ENCODE measurements at places on chromosomes 11 and 22.

DNA sequence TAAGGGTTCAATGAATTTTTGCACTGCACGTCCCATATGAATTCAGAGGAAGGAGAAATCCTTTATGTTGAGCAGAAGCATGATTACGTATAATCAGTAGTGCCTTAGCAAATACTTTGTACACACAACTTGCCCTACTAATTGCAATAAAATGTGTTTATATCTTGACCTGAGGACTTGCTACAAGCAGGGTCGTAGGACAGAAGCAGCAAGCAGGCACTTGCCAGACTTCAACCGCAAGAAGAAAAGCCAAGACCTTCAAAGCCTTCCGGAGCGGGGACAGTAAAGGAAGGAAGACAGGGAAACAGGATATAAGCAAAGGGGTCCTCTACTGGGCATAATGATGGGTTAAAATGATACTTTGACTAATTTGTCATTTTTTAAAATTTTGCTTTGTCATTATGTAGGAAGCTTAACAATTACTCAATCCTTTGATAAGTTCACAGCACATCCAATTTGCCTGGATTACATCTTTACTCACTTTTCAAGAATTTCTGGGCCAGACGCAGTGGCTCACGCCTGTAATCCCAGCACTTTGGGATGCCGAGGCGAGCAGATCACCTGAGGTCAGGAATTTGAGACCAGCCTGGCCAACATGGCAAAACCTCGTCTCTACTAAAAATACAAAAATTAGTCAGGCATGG is 23.2 kb upstream of the UBASH3B start:
- DNase-seq = no peak

- no peak for DNase-seq
Measured at GRCh38 chr22:35686298-35686697, 31.4 kb upstream of the APOL5 start.

- no peak for DNase-seq
Measured at GRCh38 chr11:66292543-66293332, 1.0 kb downstream of the TMEM151A start.

DNA sequence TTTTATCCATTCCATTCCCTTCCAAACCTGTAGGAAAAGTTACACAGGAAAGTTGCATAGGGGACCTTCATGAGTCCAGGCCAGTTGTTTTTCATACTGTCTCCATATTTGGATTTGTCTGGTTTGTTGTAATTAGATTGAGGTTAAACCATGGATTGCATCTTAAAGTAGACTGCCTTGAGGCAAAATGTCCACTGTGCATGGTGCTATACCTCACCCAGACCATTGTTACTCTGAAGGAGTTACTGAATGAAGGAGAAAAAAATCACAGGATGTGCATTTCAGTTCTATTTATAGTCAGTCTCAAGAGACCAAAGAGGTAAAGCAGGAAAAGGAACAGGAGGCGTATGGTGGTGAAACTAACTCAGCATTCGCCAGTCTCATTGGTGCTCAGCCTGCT is 29.6 kb upstream of the L3MBTL2 start:
- DNase-seq = no peak

DNA sequence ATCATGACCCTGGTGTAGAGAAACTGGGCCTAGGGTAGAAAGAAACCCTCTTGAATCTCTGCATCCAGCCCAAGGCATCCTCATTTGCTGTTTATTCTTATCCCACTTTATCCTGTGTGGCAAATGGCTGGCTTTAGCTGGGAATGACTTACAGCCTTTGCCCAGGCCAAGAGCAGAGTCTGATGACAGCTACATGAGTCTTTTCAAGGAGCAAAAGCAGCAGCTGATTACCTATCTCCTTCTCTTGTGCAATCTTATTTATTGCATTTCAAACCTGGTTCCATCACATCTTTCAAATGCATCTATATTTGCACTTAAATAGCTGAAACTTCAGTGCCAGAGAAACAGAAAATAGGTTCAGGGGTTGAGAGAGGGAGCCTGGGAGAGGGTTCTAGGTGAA is 26.1 kb downstream of the SYT13 start:
- DNase-seq = no peak

DNA sequence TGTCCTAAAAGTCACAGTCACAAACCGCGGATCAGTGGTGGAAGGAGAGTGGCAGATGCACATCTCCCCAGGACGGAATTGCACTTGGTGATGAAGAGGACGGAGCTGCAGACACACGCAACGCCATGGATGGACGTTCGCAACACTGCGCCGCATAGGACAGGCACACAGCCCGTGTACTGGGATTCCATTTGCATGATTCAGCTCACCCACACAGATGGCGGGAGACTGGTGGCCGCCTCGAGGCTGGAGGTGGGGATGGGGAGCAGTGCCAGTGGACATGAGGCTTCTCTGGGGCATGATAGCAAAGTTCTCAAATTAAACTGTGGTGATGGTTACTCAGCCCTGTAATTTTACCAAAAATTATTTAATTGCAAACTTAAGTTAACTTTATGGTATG is 37.4 kb downstream of the DUSP8 start:
- DNase-seq = no peak

All from stimulated activated CD8-positive, alpha-beta memory T cell treated with anti-CD3 and anti-CD28 coated beads, Interleukin-2, amount 100 ng/mL, for 1 hour (primary cell).